ENCODE measurements at places on chromosomes 12 and 14. TPM values are rescaled to one million over a fixed set of nuclear protein-coding genes. Genes with fewer than 3 reads are reported as not detected.

DNA sequence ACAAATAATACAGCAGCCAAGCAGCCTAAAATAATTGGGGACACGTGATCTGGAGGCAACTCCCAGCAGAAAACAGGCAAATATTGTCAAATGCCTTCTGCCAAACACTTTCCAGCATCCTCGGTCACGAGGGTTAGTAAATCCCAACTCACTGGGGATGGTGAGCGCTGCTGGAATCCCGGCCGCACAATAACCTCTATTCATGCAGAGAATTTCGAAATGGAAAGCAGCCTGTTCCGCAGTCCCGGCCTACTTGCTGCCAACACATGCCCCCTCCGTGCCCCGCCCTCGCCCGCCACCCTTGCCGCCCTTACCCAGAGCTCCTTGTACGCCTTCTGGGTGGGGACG, 62.2 kb downstream of the RFX4 start:
- H3K4me3 ChIP-seq: no peak overlapping the region
- H3K36me3 ChIP-seq: no peaks in the 10 kb centered on the region
- no peak for DNase-seq
- H3K4me1 ChIP-seq: no peaks in the 10 kb centered on the region
- H3K27ac ChIP-seq: no peak overlapping the region

The SOAT2 gene
- not detected for total RNA-seq

DNA sequence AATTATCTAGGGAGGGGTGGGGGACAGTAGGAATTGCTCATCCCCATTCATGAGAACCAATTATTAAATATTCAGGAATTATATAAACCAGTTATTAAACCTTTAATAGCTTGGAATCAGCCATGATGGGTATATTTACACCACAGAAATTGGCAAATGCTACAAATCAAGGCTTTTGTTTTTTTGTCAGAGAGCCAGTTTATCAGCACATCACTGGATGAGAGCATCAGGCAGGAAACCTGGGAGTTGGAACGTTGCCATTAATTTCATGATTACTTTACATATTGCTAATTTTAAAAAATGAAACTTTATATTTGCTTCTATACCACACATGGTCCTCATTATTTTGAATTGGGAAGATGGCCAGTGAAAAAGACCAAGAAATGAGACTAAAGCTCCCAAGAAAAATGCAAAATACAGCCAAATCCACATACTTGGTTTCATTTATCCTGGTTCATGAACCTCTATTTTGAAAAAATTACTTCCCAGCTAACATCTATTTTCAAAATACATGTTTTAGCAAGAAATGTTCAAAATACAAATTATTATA, 48.4 kb downstream of the ATL1 start:
- DNase-seq: no peak
- H3K36me3 ChIP-seq: no peaks in the 10 kb centered on the region
- H3K4me3 ChIP-seq: no peak overlapping the region

- no peak for DNase-seq
- no peak overlapping the region for H3K4me3 ChIP-seq
- H3K4me1 ChIP-seq: no peaks in the 10 kb centered on the region
Observed at GRCh38 chr12:90091809-90092208, 383.2 kb upstream of the ATP2B1 start.

The TUBA1B gene
- 1,275 TPM for total RNA-seq

DNA sequence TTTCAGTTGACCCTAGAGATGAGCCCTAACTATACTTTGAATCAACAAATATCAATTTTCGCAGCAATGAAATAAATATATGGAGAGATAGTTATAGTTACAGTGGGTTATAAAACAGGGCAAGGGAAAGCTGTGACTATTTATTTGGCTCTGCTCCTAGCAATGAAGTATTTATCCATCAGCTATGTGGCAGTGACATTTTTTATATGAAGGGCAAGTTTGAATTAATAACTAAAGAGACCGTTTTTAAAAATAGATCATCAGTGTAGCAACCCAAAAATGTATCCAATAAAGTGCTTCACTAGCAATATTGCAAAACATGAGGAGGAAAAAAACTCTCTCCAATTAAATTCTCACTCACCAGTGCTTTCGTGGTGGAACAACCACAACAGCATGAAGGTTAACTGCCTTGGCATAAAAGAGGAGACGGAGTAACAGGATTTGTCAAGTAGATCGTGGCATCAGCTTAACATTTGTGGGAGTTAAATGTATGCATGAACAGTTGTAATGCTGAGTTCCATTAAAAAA, 58.1 kb upstream of the NUDT4 start:
- no peak overlapping the region for H3K4me3 ChIP-seq
- no peak for DNase-seq
- H3K27ac ChIP-seq: no peak overlapping the region
- H3K36me3 ChIP-seq: no peaks in the 10 kb centered on the region

DNA sequence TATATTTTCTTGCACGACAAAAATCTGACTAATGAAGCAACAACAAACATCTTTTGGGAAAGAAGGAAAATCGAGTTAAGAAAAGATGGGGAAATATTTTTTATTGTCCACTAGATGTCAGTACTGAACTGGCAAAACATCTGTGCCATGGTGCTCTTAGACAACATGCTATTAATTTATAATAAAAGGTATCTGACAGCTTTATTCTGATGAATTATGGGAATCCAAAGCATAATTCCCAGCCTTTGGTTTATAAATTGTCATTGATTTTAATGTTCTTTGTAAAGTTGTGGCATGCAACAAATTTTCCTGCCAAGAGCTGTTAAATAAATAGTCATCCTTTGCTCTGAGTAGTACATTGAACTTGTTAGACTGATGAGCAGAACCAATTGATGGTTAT, 231.2 kb downstream of the ETNK1 start:
- no peaks in the 10 kb centered on the region for H3K27me3 ChIP-seq
- H3K36me3 ChIP-seq: no peaks in the 10 kb centered on the region
- H3K4me1 ChIP-seq: no peaks in the 10 kb centered on the region
- H3K27ac ChIP-seq: no peak overlapping the region

DNA sequence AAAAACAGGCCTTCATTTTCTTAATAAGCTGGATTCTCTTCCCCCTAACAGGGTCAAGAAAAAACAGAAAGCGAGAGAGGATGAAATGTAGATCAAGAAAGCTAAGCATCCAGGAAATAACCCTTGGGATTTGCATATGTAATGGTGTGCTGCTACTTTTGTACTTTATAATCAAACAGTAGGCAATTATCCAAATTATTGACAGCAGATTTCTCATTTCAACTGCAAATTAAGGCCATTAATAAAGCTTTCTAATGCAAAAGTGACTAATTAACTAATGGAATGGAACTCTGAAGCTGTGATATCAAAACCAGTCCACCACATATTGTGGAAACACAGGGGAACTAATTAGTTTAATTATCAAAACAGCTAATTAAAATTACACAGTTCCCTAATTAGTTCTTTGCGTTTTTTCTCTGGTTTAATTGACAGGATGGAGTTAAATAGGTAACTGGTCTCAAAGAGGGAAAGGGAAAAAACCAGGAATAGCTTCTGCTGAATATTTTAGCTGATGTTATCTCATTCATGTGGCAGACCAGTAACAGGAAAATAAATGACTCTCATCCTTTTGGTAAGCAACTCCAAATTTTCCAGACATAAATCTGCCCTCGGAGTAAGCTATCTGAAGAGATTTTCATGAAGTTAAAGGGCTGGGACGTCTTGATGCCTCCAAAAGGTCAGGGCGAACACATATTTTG, 182.7 kb upstream of the LMO3 start:
- no peaks in the 10 kb centered on the region for H3K27me3 ChIP-seq
- no peaks in the 10 kb centered on the region for H3K4me1 ChIP-seq
- H3K36me3 ChIP-seq: no peaks in the 10 kb centered on the region
- no peak overlapping the region for H3K4me3 ChIP-seq

- H3K27me3 ChIP-seq: no peaks in the 10 kb centered on the region
- DNase-seq: no peak
- peaks cover 59% of the 10 kb centered on the region for H3K4me1 ChIP-seq
- H3K27ac ChIP-seq: peak overlapping the region; percentile 65
- no peak overlapping the region for H3K4me3 ChIP-seq
Observed at GRCh38 chr12:122088179-122088810, 9.7 kb downstream of the MLXIP start.

GRCh38 chr14:55212634-55213033, 21.2 kb upstream of the DLGAP5 start:
- no peaks in the 10 kb centered on the region for H3K27me3 ChIP-seq
- H3K4me3 ChIP-seq: no peak overlapping the region
- H3K27ac ChIP-seq: no peak overlapping the region
- DNase-seq: no peak
- no peaks in the 10 kb centered on the region for H3K36me3 ChIP-seq
- H3K4me1 ChIP-seq: no peaks in the 10 kb centered on the region

DNA sequence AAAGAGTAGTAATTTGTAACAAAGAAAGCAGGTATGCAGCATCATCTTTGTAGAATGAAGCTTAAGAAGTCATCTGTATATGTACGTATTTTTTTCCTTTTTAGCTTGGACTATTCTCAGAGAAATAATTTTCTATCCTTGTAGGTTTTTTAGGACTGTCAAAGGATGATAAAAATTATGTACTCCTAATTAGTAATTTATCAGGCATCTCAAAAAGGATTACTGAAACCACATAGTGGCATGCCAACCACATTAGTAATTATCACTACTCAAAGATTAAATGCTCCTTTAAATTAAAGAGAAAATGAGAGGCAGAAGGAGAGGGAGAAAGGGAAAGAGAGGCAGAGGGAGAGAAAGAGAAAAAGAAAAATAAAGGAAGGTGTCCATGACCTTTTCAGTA, 17.3 kb downstream of the TTC8 start:
- no peak overlapping the region for H3K4me3 ChIP-seq
- no peak for DNase-seq
- H3K4me1 ChIP-seq: no peaks in the 10 kb centered on the region
- H3K27me3 ChIP-seq: no peaks in the 10 kb centered on the region

DNA sequence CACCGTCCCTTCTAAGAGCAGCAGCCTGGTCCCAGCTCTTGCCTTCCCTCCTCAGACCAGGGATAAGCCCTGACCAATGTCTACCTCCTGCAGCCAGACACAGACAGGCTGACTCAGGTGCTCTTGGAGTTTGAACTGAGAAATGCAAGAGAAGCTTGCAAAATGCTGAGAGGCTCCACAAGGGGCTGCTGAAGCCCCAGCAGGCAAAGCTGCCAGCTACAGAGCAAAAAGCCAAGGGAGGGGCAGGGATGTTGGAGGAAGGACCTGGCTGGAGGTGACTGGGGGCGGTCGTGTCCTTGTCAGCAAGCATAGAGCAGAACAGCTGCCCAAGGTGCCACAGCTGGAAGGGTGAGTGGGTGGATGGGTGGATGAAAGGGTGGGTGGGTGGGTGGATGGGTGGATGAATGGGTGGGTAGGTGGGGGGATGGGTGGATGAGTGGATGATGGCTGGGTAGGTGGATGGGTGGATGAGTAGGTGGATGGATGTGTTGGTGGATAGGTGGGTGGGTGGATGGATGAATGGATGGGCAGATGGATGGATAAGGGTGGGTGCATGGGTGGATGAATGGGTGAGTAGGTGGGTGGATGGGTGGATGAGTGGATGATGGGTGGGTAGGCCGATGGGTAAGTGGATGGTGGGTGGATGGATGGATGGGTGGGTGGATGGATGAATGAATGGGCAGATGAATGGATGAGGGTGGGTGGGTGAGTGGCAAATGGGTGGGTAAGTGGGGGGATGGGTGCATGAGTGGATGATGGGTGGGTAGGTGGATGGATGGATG, 4.0 kb upstream of the INF2 start:
- H3K4me1 ChIP-seq: peaks cover 51% of the 10 kb centered on the region
- no peak for DNase-seq
- H3K4me3 ChIP-seq: no peak overlapping the region
- H3K27ac ChIP-seq: peak overlapping the region; percentile 97

The CD163 gene
- 0.64 TPM for total RNA-seq

DNA sequence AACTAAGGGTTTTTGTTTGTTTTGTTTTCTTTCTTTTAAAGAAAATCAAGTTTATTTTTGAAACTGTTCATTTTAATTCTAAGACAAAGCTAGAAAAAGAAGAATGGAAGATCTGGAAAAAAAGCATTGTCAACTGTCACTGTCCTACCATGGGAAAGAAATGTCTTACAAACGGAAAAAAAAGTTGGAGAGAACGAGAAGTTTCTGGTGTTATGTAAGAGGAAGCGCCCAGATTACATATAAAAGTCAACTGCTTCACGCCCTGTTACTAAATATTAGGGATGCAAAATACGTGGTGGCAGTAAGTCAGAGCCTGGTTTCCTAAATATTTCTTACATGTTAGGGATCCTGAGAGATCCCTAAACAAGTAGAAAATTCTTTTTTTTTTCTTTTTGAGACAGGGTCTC, 14.3 kb upstream of the FBXL14 start:
- no peaks in the 10 kb centered on the region for H3K27me3 ChIP-seq
- peak overlapping the region; percentile 71 for H3K27ac ChIP-seq
- peaks cover 23% of the 10 kb centered on the region for H3K4me1 ChIP-seq
- no peak for DNase-seq

The OTX2 gene
- not detected for total RNA-seq

- H3K27ac ChIP-seq: no peak overlapping the region
- no peaks in the 10 kb centered on the region for H3K36me3 ChIP-seq
- no peak overlapping the region for H3K4me3 ChIP-seq
- no peak for DNase-seq
- no peaks in the 10 kb centered on the region for H3K4me1 ChIP-seq
- no peaks in the 10 kb centered on the region for H3K27me3 ChIP-seq
Observed at GRCh38 chr12:33876618-33877017, 145.7 kb upstream of the ALG10 start.

GRCh38 chr14:104515811-104516780, 63.5 kb upstream of the C14orf180 start:
- H3K4me1 ChIP-seq: no peaks in the 10 kb centered on the region
- no peaks in the 10 kb centered on the region for H3K36me3 ChIP-seq
- H3K27ac ChIP-seq: no peak overlapping the region
- DNase-seq: no peak
- H3K27me3 ChIP-seq: no peaks in the 10 kb centered on the region
- H3K4me3 ChIP-seq: no peak overlapping the region

DNA sequence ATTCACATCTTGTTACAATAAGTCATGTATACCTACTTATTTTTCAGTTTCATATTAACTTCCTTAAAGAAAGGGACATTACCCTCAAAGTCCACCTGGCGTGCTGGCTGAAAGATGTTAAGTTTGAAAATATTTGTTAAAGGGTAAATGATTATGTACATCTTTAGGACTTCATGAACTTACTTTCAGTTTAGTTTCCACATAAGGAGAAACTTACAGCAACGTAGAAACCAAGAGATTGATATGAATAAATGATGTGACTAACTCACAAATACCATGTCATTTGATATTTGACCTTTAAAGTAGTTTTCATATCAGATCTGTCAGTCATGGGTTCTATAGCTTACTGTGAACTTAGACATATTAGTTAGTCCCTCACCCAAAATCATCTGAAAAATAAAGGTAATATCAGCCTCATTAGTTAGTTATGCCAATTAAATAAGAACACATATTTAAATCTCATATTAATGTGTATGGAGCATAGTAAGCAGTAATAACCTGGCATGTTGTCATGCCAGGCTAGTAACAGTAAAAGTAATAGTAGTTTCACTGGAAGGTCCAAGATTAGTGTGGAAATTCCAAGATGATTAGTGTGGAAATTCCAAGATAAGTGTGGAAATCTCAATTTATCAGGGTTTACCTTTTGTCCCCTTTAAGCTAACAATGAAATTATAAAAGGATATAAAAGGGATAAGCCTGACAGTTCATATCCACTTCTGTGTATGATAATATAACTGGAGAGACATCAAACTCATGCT, 1.9 kb upstream of the CLEC2D start:
- no peaks in the 10 kb centered on the region for H3K27me3 ChIP-seq
- no peak overlapping the region for H3K27ac ChIP-seq
- H3K4me1 ChIP-seq: no peaks in the 10 kb centered on the region
- DNase-seq: no peak

The TC2N gene
- 0.49 TPM for total RNA-seq

The SERPINA1 gene
- total RNA-seq: 4.9 TPM

The OR4E2 gene
- not detected for total RNA-seq

GRCh38 chr14:61470961-61471293, 149.5 kb downstream of the PRKCH start:
- no peak for DNase-seq
- no peaks in the 10 kb centered on the region for H3K27me3 ChIP-seq
- no peaks in the 10 kb centered on the region for H3K4me1 ChIP-seq
- H3K4me3 ChIP-seq: no peak overlapping the region
- H3K36me3 ChIP-seq: no peaks in the 10 kb centered on the region
